Activated CD4-positive, alpha-beta T cell treated with anti-CD3 and anti-CD28 coated beads, Interleukin-10, Interleukin-2, amounts not matched to agents 100 ng/mL and 50 ng/mL, durations not matched to agents 16 hours and 8 hours (primary cell): ENCODE measurements at places on chromosomes 3 and 15.

DNA sequence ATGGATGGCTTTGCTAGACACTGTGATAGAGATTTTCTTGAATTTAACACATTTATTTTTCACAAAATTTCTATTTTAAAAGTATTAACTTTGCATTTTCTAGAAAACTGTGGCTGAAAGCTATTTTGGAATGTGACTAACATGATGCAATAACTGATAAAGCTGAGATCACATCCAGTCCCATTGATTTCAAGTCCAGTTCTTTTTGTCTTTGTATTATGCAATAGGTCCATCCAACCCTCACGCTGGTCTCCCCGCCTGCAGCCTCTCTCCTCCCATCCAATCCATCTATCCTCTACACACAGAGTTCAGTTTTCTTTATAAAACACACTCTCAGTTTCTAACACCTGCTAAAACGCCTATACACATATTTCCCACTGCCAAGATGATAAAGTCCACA, 178.8 kb downstream of the CNTN3 start:
- DNase-seq: no peak

DNA sequence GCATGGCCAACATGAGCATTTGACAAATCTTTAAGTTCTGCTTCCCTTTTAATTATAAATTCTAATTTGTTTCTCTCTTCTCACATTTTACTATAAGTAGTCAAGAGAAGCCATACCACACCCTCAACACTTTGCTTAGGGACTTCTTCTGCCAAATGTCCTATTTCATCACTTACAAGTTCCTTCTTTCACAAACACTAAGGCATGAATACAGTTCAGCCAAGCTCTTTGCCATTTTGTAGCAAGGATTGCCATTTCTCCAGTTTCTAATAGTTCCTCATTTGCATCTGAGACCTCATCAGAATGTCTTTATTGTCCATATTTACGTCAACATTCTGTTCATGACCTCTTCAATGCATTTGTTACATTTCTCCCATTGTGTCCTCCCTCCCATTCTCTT, 29.4 kb downstream of the SLC22A14 start:
- DNase-seq: no peak

GRCh38 chr15:31300208-31300661, 26.4 kb upstream of the KLF13 start:
- no peak for DNase-seq

- DNase-seq: no peak
These were observed 343.0 kb downstream of the ROBO1 start for GRCh38 chr3:79424811-79425210.

GRCh38 chr3:103437883-103438282, 1003.1 kb downstream of the ZPLD1 start:
- no peak for DNase-seq

GRCh38 chr3:94799420-94800060, 736.7 kb downstream of the NSUN3 start:
- DNase-seq: no peak

GRCh38 chr15:70557521-70558258, 205.7 kb downstream of the UACA start:
- DNase-seq: no peak

- DNase-seq: no peak
These were observed 20.4 kb downstream of the RBP1 start for GRCh38 chr3:139518926-139519842.

DNA sequence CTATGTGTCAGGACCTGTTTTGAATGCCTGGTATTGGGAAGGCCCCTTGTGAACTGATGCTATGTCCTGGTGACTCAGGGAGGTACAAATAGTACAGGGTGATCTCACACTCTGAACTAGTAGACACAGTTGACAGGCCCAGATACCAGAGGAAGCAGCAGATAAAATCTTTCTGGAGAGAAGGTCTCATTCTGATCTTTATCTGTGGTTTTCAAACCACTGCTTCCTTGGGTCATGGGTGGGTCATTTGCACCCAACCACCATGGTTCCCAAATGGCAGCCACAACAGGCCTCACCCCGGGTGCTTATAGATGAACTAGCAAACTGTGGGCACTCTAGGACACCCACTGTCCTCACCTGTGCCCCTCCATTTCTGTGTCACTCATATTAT, 43.4 kb downstream of the PXYLP1 start:
- DNase-seq: peak; percentile 59

- DNase-seq: no peak
These were observed 199.3 kb downstream of the ADAMTSL3 start for GRCh38 chr15:83853232-83853631.

DNA sequence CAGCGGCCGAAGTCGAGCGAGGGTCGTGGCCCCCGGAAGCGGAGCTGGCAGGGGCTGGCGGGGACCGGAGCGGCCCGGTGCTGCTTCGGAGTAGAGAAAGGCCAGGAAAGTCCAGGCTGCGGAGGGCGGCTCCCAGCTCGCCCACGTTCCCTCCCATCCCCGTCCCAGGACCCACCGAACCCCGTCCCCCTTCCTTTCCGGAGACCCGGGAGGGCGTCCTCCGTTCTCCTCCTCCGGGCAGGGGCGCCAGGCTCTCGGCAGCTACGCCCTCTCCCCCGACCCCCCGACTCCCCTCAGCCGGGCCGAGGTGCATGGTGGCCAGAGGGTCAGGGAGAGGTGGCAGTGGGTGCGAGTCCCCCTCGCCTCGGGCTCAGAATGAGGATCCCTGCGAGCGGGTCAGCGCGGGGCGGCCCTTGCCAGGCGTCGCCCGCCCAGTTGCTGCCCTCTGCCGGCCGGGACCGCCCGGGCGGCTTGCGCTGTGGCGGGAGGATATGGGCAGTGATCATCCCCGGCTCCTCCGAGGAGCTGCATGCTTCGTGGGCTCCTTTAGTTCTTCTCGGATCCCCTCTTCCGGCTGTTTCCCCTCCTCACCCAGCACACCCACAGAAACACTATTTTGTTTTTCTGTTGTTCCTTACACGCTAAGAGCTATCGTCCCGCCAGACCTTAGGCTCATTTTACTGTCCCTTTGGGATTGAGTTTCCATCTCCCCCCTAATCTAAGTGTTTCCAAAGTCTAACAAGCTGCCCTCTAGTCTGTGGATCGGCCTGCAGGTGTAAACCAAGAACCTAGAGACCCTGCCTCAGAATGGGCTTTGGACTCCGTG, 744 bp upstream of the ALDH1A2 start:
- peak; percentile 58 for DNase-seq

DNA sequence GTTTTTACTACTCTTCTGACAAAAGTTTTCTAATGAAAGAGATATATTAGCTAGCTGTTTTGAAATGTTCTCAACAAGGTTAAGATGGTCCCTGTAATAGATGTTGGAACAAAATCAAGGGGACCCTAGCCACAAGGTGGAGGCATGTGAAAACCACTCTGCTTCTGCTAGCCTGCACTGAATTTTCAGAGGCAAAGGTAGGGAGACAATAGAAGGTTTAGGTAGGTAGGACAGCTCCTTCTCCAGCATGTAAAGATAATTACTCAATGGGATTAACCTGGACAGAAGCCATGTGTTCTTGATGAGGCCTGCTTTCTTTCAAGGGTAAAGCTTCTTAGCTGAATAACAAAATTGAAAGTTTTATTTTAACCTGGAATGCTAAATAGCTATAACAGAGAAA, 333.5 kb downstream of the LSAMP start:
- no peak for DNase-seq

- DNase-seq: no peak
These were observed 188.7 kb downstream of the NAALADL2 start for GRCh38 chr3:175047786-175048185.

- DNase-seq: no peak
These were observed 26.5 kb upstream of the FBXL2 start for GRCh38 chr3:33250712-33251111.

DNA sequence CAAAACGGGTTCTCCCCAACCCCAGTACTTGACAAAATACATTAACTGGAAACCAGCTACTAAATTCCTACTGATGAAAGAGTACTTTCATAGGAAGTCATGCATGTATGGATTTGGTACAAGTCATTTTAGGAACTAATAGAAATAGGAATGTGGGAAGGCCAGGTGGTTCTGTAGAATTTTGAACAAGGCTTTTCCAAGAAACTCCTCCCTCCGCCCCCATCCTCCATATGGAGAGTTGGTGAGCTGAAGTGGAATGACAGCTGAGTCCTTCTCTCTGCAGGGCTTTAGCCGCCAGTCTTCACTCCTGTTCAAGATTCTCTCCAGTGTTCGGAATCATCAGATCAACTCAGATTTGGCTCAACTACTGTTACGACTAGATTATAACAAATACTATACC, 33.2 kb downstream of the TUBGCP4 start:
- no peak for DNase-seq

- no peak for DNase-seq
These were observed 58.8 kb downstream of the MCF2L2 start for GRCh38 chr3:183369627-183370026.

DNA sequence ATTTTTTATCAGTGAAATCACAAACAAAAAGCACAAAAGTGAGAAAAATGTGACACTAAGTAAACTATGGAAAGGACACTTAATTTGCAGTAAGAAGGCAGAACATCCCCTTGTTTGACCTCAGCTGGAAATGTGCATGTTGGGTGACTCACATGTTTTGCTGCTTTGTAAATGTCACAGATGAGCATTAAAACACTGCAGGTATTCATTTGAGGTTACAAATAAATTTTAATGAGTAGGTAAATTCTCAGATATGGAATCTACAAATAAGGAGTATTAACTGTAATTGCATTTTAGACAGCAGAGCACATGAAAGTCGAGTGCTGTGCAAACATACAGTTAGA, 20.3 kb downstream of the CHMP2B start:
- no peak for DNase-seq

DNA sequence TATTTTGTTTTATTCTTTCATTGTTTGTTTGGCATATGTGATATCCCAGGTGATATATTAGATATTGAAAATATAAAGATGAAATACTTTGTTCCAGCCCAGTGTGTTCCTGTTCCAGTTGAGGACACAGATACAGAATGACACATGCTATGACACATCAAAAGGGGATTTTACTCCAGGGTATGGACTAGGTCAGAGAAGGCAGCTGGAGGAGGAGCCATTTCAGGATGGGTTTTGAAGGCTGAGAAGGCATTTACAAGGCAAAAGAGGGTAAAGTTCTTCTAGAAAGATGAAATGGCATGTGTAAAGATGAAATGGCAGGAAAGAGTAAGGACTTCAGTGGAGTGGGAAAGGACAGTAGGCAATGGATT, 163.8 kb downstream of the ZIC1 start:
- no peak for DNase-seq

- DNase-seq: peak; percentile 22
These were observed 8.1 kb downstream of the FAM131A start for GRCh38 chr3:184345317-184346144.
